Endothelial cell of umbilical vein (primary cell): ENCODE measurements at places on chromosomes 2 and 18.

- no peak for DNase-seq
These were observed 24.0 kb downstream of the PKDCC start for GRCh38 chr2:42071791-42072190.

GRCh38 chr2:9385841-9386240, 37.5 kb downstream of the ITGB1BP1 start:
- no peak for DNase-seq

DNA sequence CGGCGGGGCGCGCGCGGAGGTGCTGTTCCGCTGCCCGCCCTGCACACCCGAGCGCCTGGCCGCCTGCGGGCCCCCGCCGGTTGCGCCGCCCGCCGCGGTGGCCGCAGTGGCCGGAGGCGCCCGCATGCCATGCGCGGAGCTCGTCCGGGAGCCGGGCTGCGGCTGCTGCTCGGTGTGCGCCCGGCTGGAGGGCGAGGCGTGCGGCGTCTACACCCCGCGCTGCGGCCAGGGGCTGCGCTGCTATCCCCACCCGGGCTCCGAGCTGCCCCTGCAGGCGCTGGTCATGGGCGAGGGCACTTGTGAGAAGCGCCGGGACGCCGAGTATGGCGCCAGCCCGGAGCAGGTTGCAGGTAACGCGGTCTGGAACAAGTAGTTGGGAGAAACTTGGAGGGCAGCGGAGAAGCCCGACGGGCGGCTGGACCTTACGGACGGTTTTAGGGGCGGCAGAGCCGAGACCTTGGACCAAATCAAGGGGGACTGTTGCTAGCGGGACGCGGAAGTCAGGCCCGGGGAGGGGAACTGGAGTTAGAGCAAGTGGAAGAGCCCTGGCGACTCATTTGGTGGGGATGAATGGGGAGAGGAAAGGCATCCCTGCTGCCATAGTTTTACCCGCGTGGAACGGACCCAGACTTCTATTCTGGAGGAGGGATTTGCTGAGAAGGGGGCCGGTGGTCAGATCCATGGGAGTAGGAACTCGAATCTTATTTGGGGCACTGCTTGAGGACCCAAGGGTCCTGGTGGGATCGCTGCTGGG, 573 bp downstream of the IGFBP2 start:
- DNase-seq = peak; percentile 55

- DNase-seq = peak; percentile 63
These were observed 44.1 kb downstream of the TRAPPC12 start for GRCh38 chr2:3423492-3424170.

GRCh38 chr2:23537991-23538390, 153.0 kb downstream of the KLHL29 start:
- DNase-seq = no peak

DNA sequence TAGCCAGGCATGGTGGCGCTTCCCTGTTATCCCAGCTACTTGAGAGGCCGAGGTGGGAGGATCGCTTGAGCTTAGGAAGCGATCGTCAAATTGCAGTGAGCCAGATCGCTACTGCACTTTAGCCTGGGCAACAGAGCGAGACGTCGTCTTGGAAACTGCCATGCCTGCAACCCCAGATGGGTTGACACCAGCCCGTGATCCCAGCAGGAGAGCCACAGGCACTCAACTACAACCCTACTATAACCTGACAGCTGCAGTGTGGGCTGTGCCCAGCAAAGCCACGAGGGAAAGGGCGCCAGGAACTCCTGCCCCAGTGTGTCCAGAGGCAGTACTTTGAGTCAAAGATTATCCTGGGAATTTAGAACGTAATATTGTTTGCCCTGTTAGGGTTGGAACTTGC, 85.6 kb downstream of the SS18 start:
- DNase-seq = no peak

- no peak for DNase-seq
These were observed 15.8 kb downstream of the DGKD start for GRCh38 chr2:233369897-233370685.

DNA sequence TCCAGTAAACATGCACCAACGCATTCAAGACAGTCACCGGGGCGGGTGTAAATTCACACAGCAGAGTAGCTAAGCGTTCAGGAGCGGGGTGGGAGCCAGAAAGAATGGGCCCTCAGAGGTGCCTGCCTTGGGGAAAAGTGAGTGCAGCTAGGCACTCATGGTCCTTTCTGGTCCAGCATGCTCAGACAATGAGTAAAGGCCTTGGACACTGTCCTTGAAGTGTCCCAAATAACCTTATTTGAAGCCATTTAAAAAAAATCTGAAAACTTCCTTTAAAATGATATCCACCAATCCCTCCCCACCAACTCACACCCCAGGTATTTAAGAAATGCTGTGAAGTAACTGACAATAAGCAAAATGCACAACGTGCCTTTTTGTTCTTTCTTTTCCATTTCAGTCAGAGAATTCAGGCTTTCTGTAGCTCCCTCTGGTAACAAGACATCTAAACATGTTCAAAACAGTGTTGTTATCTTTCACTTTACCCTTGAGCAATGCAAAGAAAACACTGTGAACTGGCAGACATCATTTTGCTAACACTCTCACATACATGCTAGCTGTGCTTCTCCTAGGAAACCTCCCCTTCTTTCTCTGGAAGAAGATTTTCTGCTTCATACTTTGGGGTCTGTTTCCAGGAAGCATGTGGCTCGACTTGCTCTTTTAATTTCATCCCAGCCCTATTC, 445.1 kb upstream of the SPRED2 start:
- DNase-seq = no peak

- DNase-seq = no peak
These were observed 98.9 kb upstream of the OTOS start for GRCh38 chr2:240239325-240239724.

- DNase-seq = no peak
These were observed 428.8 kb downstream of the ZNF521 start for GRCh38 chr18:24923138-24923537.

DNA sequence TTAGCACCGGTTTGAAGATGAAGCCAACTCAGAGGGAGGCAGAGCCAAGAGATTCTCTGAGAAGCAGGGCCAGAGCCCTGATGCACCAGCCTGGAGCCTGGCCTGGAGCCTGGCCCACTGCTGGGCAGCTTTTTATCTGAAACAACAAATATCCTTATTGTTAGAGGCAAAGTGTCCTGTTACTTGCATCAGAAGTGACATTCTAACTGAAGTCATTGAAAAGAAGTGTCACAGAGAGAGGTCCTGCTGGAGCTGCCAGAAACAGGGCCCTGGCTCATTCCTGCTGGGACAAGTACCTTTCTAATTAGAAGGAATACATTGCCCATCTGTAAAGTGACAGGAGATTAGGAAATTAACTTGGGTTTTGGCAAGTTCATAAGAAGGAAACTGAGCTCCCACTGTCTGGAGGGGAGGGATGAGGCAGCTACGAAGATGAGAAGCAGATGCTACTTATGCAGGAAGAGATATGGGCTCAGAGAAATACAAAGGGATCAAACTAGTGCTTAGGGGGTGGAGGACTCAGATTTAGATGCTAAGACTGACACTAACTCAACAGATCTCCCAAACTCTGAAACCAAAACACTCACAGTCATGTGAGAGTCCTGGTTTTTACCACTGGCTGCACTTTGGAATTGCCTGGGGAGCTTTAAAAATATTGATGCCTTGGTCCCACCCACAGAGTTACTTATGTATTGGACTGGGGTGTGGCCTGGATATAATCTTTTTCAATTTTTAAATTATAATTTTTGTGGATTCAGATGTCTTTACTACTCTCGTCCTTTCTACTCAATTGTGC, 11.0 kb upstream of the HK2 start:
- no peak for DNase-seq

- no peak for DNase-seq
These were observed 106.7 kb downstream of the MBP start for GRCh38 chr18:77025831-77026363.

- no peak for DNase-seq
These were observed 1082.0 kb downstream of the SOCS6 start for GRCh38 chr18:71370671-71371445.

GRCh38 chr2:128754246-128754724, 435.6 kb upstream of the HS6ST1 start:
- no peak for DNase-seq

DNA sequence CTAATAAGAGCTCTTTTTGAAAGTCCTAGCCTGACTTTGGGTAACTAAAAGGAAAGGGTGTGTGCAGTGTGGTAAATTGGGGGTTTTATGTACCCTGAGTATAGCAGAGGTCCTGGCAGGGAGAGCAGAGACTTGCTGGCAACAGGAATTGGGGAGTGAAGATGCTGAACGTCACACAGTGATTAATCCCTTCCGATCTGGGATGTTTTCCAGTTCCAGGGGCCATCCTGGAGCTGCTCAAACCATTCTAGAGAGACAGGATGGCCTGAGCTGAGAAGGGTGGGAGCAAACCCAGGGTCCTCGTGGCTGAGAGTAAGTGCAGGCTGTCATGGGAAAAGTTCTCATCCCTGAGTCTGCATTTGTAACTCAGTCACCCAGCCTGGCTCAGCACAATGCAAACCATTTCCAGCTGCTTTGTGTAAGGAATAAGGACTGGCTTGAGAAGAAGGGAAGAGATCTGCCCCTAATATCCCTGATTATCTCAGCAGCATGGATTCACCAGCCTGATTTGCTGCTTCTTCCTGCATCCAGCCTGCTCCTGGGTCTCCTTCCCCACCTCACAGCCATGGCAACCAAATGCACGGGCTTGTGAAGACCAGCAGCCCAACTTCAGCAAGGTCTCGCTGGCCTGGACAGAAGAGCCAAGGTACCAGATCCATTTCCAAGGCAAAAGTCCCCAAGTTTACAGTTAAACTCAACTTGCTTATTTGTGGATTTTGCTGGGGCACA, 47.1 kb upstream of the CELF4 start:
- DNase-seq = no peak

- no peak for DNase-seq
These were observed 7.1 kb downstream of the ADAM17 start for GRCh38 chr2:9548506-9548905.

DNA sequence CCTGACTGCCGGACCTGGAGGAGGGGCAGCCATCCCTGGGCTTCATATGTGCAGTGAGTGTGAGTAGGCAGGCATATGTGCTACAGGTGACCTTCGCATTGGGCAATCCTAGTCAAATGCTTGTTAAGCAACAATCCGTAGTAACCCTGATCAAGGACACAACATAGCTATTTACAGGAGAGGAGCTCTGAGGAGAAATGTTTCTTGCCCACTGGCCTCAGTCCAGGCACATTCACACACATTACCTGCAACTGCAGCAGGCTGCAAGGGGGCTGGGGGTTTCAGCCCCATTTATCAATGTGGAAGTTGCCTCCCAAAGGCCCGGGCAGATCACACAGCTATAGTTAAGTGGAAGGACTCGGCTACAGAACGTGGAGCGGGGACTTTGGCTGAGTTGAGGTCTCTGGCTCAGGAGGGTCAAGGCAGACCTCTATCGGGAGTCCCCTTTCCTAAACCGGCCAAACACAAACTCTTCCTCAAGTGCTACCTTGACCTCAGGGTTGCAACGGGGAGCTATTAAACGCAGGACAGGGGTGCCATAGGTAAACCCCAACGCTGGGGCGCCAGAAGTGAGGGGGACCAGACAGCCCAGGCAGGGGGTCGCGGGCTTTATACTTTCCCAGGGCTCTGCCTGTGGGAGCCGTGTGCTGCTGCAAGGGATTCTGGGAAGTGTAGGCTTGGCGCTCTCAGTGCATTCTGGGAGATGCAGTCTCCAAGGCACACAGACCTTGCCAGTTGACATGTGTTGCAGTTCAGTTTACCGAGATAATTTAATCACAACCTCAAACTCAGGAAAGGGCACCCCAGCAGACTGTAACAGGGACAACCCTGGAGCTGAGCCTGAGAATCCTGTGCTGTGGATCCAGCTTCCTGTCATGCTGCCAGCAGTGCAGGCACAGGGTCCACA, 9.4 kb downstream of the KHK start:
- DNase-seq = peak; percentile 71

DNA sequence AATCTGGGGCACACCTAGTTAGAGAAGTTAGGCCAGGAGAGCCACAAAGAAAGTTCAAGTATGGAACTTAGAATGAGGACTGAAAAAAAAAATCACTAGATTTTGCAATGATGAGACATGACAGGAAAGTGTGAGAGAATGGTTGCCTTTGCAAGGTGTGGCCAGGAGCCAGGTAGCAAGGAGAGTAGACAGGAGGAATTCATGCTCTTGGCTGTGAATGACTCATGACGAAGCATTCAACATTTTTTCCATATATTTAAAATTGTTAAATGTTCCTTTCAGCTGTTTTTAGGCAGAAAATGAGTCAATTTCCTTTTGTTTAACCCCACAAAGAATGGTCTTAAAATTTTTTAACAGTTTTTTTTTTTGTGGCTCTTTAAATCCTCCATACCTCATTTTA, 636.9 kb downstream of the PLCL1 start:
- DNase-seq = no peak

DNA sequence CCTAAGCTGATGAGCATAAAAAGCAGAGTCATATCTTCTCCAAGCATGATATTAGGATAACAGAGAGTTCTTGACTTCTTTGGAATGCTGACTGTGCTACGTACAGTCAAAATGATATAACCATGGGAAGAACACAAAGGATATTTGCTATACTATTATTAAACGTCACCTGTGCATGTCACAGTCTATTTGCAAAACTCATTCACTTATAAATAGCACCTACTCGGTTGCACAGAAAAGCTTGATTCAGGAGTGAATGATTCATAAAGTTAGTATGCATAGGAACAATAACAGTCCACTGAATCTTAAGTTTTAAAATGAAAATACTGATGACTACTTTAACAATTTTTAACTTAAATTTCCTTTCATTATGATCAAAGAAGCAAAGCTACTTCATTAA, 83.3 kb downstream of the SP3 start:
- no peak for DNase-seq

- no peak for DNase-seq
These were observed 201.4 kb upstream of the TMEM200C start for GRCh38 chr18:6096730-6097129.

- no peak for DNase-seq
These were observed 30.0 kb downstream of the MRPL35 start for GRCh38 chr2:86229221-86229620.

- no peak for DNase-seq
These were observed 230.9 kb downstream of the LTBP1 start for GRCh38 chr2:33177627-33178026.

DNA sequence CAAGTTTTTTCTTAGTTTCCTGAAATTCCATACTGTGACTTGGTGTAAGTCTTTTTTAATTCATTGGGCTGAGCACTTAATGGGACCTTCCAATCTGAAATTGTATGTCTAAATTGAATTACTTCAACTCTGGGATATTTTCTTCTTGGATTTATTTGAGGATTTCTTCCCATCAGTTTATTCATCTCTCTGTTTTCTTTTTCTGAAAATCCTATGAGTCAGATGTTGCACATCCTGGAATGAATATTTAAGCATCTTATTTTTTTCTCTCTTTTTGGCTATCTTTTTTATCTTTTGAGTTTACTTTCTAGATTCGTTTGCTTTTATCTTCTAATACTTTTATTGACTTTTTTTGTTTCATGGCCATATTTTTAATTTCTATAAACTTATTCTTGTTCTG, 55.4 kb upstream of the ACYP2 start:
- no peak for DNase-seq

GRCh38 chr2:152247337-152247695, 71.8 kb upstream of the STAM2 start:
- DNase-seq = no peak

GRCh38 chr18:45227001-45227742, 388.1 kb upstream of the SLC14A2 start:
- no peak for DNase-seq

- DNase-seq = no peak
These were observed 3.3 kb downstream of the CDK15 start for GRCh38 chr2:201809633-201810032.

- DNase-seq = no peak
These were observed 452.9 kb upstream of the SPRED2 start for GRCh38 chr2:65885266-65885665.

- DNase-seq = peak; percentile 9
These were observed 618.0 kb upstream of the ZEB2 start for GRCh38 chr2:145137901-145138300.
